ENCODE measurements at places on chromosomes 6 and 20.

- no peak for DNase-seq
These were observed 17.5 kb upstream of the SAMD3 start for GRCh38 chr6:130240232-130240631.

DNA sequence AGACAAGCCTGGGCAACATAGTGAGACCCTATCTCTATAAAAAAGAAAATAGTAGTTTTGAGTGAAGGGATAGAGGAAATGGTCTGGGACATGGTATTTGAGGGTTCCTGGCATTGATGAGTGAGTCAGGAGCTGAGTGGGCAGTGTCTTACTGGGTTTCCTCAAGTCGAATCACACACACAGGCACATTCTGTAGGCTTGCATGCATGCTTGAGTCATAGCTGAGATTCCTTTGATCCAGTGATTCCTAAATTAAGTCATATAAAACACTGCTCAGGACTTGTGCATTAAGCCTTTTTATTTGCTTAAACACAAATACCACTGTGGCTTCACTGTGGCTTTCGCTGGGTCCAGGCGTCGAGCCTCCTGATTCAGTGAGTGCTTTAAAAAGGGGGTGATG, 71.8 kb upstream of the TMEM181 start:
- DNase-seq: no peak

- no peak for DNase-seq
These were observed 42.6 kb downstream of the RBM38 start for GRCh38 chr20:57433657-57434389.

- no peak for DNase-seq
These were observed 298.8 kb upstream of the FERMT1 start for GRCh38 chr20:6421321-6422248.

DNA sequence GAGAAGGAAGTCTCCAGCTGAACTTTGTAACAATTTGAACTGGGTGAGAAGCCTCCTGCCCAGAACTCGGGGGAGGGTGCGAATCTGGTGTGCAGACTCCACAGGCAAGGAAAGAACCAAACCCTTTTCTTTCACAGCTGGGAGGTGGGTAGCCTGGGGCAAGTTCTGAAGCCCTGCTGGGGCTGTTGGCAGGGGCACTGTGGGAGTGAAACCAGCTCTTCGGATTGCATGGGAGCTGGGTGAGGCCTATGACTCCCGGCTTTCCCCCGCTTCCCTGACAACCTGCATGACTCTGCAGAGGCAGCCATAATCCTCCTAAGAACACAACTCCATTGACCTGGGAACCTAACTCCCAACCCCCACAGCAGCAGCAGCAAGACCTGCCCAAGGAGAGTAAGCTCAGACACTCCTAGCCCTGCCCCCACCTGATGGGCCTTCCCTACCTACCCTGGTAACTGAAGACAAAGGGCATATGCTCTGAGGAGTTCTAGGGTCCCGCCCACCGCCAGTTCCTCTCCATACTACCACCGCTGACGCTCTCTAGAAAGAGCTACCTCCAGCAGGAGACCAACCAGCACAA, 37.5 kb downstream of the SOD2 start:
- no peak for DNase-seq

- DNase-seq: no peak
These were observed 354.1 kb downstream of the RFPL4B start for GRCh38 chr6:112701201-112701600.

DNA sequence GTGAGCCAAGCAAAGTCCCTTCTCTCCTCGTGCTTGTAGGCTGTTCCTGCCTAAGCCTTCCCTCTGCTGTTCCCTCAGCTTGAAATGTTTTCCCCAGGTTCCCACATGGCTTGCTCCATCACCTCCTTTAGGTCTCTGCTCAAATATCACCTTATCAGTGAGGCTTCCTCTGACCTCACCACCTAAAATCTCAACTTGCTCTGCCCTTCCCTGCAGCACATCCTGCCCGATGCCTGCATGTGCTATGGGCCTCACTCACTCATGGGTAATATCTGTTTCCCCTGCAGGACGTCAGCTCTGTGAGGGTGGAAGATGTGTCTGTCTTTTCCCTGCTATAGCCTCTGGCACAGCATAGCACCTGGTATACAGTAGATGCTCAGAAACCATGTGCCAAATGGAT, 29.9 kb upstream of the FKBP1A start:
- DNase-seq: no peak

- no peak for DNase-seq
These were observed 214.3 kb downstream of the OGFRL1 start for GRCh38 chr6:71502956-71503355.

DNA sequence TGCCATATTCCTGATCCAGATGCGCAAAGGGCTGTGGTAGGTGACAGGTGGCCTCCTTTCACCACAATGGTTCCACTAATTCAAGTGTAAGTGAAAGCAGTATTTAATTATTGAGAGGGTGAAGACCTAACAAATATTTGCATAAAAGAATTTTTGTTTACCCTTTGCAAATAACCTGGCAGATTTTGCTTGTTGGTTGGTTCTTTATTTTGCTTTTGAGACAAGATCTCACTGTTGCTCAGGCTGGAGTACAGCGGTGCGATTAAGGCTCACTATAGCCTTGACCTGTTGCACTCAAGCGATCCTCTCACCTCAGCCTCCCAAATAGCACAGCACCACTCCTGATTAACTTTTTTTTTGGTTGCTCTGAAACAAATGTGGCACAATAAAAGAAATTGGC, 49.2 kb downstream of the PCNA start:
- no peak for DNase-seq

DNA sequence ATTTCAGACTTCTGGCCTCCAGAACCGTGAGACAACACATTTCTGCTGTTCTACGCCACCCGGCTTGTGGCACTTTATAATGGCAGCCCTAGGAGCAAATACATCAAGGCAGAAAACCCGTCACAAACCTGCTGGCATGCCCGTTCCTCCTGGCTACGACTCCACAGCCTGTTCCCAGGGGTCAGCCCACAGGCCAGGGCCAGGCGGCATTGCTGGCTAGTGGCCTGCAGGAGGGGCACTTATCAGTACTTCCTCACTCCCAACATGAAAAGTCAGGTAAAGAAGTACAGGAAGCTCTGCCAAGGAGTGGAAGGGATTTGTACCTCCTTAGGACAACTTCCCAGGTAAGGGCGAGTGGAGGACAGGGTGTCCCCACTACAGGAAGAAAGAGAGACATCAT, 223.1 kb upstream of the AGPAT4 start:
- no peak for DNase-seq

DNA sequence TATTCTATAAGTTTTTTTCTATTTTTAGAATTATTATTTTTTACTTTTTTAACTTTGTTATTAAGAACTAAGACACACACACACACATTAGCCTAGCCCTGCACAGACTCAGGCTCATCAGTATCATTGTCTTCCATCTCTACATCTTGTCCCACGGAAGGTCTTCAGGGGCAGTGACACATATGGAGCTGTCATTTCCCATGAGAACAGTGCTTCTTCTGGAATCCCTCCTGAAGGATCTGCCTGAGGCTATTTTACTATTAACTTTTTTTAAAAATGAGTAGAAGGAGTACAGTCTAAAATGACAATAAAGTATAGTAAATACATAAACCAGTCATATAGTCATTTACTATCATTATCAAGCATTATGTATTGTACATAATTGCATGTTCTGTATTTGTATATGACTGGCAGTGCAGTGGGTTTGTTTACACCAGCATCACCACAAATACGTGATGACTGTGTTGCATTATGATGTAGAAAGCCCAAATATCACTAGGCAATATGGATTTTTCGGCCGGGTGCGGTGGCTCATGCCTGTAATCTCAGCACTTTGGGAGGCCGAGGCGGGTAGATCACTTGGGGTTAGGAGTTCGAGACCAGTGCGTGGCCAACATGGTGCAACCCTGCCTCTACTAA, 57.9 kb downstream of the HIVEP1 start:
- DNase-seq: no peak

GRCh38 chr6:23713211-23713610, 412.8 kb upstream of the NRSN1 start:
- DNase-seq: no peak

Data from NCI-H1694 treated with DMSO at 0.1 percent for 48 hours (cell line).